Lower leg skin (tissue), 4 donors: ENCODE measurements at places on chromosomes 11 and 22. TPM values are rescaled to one million over a fixed set of nuclear protein-coding genes. Genes with fewer than 3 reads are reported as not detected.

Gene ZDHHC13
- total RNA-seq = 23.2 TPM

Gene TRIM29
- total RNA-seq = 1,522 TPM

Gene MAJIN
- total RNA-seq = not detected

Gene NCR3LG1
- total RNA-seq = 5.4 TPM

Gene OR56A3
- total RNA-seq = not detected

Gene YPEL4
- total RNA-seq = 0.91 TPM

Gene GVQW3
- 1.5 TPM for total RNA-seq

Gene ARHGAP42
- 7.6 TPM for total RNA-seq

Gene FAM168A
- 20.2 TPM for total RNA-seq

Gene FOLR2
- total RNA-seq = 8.3 TPM

Gene TESMIN
- 2.1 TPM for total RNA-seq

Gene CST6
- 2,600 TPM for total RNA-seq

Gene DNAJB7
- total RNA-seq = not detected

Gene KMT5B
- 34.9 TPM for total RNA-seq

DNA sequence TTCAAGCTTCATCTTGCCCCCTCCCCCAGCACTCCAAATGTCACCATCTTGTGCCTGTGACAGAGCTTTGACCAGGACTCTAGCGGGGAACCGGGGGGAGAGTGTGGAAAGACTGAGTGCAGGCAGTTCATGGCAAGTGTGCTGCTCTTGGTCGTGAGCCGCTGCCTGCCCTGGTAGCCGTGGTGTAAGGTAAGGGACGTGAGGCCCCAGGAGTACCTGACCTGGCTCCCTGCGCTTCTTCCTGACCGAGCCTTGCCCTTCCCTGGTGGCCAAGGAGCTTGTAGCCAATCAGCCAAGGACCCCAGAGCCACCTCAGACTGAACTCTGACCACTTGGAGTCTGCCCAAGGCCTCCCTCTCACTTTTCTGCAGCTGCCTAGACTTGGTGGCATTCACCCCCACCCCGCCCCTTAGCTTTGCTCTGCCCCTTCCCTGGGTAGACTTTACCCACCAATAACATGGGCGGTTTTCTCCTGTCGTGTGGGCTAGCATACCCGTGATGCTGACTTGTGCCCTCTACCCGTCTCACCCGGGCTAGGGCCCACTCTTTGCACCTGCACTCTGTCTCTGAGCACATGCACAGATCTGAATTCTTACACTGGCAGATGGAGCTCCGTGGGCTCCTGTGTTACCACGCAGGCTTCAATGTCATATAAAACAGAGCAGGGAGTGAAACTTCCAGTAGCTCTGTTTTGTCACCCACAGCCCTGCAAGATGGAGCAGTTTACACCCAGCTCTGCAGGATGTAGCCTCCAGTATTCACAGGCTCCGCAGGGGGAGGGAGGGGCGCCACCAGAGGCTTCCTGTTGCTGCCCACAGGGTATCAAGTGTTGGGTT is 1.5 kb downstream of the DGKZ start:
- DNase-seq = no peak

GRCh38 chr22:37638391-37639069 is 939 bp upstream of the SH3BP1 start:
- no peak for DNase-seq

GRCh38 chr11:68092411-68092810 is 28.8 kb downstream of the CHKA start:
- no peak for DNase-seq

GRCh38 chr11:70358753-70359152 is 39.6 kb upstream of the CTTN start:
- DNase-seq = peak; percentile 32

DNA sequence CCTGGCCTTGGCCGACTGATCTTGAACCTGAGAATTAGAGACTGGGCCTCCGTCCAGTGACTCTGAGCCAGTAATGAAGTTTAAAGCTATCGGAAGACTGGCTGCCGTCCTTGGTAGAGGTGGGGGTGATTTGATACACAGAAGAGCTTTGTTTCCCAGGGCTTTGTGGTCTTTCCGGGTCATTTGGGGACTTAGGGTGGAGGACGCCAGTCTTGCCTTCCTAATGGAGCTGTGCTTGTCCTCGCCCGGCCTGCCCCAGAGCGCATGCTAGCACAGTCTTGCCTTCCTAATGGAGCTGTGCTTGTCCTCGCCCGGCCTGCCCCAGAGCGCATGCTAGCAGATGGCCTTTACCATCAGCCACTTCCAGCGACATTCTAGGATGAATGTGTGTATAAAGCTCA is 65.8 kb downstream of the ST3GAL4 start:
- no peak for DNase-seq

DNA sequence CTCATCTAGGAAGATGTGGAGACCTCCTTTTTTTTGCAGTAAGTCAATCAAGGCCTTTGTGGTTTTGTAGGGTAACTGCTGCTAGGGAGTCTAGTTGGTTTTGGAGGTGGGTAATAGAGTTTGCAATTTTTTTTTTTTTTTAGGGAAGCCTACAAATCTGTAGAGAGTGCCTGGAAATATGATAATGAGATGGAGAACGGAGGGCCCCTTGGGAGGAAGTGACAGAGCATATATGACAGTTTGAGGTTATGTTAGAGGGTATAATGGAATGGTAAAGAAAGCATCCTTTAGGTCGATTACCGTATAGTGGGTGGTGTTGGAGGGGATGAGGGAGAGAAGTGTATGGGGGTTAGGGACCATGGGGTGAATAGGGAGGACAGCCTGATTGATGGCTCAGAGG is 98.3 kb downstream of the ELP4 start:
- DNase-seq = no peak

DNA sequence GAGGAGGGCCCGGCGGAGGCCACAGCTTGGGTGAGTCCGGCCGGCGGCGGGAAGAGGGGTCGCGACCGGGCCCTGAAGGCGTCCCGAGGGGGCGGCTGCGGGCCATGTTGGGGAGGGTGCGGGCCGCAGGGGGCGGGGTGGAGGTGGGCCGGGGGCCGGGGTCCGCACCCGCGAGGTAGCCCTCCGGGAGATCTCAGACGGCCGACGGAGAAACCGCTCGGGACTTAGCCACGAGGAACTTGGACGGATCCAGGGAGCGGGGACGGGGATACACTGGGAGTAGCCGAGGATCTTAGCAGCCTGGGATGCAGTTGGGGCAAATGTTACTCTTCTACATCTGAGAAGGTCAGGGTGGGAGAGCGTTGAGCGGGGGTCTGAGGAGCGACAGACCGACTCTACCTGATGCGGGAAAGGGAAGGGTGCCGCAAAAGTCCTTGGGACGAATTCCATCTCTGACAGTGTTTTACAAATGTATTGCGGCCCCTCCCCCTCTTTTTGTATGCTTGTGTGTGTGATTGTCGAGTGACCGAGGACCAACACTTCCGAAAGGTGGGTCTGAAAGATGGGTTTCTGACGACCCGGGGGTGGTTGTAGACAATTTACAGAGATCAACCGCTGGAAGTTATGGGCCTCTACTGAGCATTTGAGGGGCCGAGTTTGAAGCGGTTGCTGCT is 658 bp downstream of the STIP1 start:
- no peak for DNase-seq

GRCh38 chr11:100403816-100404215 is 283.3 kb upstream of the ARHGAP42 start:
- DNase-seq = no peak

GRCh38 chr11:90257158-90257525 is 34.3 kb upstream of the CHORDC1 start:
- DNase-seq = no peak

DNA sequence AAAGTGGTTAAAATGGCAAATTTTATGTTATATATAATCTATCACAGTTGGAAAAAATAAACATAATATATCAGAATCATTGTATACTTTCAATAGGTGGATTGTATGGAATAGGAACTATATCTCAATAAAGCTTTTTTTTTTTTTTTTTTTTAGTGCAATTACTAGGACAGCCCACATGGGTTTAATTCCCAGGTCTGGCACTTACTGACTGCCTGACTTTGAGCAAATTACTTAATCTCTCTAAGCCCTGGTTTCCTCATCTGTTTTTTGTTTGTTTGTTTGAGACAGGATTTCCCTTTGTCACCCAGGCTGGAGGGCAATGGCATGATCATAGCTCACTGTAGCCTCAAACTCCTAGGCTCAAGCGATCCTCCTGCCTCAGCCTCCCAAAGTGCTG is 26.1 kb upstream of the BAIAP2L2 start:
- no peak for DNase-seq

- no peak for DNase-seq
Measured at GRCh38 chr11:20004866-20005265, 155.4 kb downstream of the DBX1 start.

GRCh38 chr22:48476577-48476976 is 1351.1 kb downstream of the BRD1 start:
- DNase-seq = peak; percentile 49
